ENCODE measurements at places on chromosomes 13 and 19. TPM values are rescaled to one million over a fixed set of nuclear protein-coding genes. Genes with fewer than 3 reads are reported as not detected.

DNA sequence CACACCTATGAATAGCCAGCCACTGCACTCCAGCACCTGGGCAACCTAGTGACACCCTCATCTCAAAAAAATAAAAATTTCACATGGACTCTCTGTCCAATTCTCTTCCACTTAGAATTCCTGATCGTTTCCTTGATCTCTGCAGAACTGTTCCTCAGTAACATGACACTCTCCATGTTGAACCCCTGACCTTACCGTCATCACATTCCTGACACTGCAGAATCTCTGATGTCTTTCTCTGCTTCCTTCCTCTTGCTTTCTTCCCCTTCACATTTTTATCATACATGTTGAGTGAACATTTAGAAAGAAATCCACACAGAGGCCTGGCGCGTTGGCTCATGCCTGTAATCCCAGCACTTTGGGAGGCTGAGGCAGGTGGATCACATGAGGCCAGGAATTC lies 15.0 kb downstream of the ZNF114 start:
- DNase-seq, result no peak

DNA sequence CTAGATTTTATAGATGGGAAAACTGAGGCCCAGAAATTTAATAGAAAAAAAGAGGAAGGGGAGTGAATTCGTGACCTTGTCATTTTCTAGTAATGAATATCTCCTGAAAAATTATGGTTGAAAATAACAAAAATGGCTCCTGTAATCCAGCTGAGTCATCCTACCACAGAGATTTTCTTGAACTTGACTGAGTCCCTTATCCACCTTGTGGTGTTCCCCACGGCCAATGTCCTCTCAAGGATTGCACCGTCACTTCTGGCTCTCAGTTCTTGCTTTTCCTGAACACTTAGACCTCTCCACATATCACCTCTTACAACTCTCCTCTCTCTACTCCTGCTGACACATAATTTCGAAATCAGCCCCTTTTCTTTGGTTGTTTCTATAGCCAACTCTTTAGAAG lies 1.2 kb upstream of the KATNAL1 start:
- no peak for DNase-seq

GRCh38 chr13:99153219-99153618 lies 47.4 kb upstream of the UBAC2 start:
- peak; percentile 56 for DNase-seq

GRCh38 chr13:99374169-99374991 lies 67.2 kb upstream of the GPR183 start:
- no peak for DNase-seq

GRCh38 chr13:46948338-46948737 lies 51.5 kb upstream of the HTR2A start:
- DNase-seq, result no peak

- DNase-seq, result no peak
Measured at GRCh38 chr13:44104197-44104490, 224.4 kb downstream of the LACC1 start.

GRCh38 chr19:48830965-48831364 lies 5.3 kb downstream of the HSD17B14 start:
- DNase-seq, result no peak

- DNase-seq, result no peak
Measured at GRCh38 chr13:50198508-50198907, 183.3 kb downstream of the KCNRG start.

DNA sequence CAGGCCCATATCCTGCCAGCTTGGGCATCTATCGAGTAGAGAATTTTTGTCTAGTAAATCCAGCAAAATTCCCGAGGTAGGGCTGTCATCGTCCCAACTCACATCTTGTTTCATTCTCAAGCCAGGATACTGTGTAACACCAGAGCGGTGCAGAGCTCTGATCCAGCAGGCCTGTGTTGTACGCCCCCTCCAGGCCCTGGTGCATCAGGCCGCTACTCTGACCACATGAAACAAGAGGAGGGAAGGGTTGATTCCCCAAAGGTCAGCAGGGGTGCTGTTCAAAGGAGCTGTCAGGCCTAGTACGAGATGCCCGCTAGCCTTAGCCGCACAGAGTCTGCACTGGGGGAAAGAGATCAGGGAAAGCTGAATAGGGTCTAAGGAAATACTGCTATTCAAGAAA lies 276.0 kb downstream of the SLC7A1 start:
- DNase-seq, result no peak

Gene FFAR2
- total RNA-seq, result not detected

- DNase-seq, result no peak
Measured at GRCh38 chr13:33976965-33977364, 159.0 kb downstream of the RFC3 start.

Gene ZIC2
- not detected for total RNA-seq

GRCh38 chr19:11963566-11964355 lies 1.1 kb upstream of the ZNF763 start:
- DNase-seq, result peak; percentile 84

DNA sequence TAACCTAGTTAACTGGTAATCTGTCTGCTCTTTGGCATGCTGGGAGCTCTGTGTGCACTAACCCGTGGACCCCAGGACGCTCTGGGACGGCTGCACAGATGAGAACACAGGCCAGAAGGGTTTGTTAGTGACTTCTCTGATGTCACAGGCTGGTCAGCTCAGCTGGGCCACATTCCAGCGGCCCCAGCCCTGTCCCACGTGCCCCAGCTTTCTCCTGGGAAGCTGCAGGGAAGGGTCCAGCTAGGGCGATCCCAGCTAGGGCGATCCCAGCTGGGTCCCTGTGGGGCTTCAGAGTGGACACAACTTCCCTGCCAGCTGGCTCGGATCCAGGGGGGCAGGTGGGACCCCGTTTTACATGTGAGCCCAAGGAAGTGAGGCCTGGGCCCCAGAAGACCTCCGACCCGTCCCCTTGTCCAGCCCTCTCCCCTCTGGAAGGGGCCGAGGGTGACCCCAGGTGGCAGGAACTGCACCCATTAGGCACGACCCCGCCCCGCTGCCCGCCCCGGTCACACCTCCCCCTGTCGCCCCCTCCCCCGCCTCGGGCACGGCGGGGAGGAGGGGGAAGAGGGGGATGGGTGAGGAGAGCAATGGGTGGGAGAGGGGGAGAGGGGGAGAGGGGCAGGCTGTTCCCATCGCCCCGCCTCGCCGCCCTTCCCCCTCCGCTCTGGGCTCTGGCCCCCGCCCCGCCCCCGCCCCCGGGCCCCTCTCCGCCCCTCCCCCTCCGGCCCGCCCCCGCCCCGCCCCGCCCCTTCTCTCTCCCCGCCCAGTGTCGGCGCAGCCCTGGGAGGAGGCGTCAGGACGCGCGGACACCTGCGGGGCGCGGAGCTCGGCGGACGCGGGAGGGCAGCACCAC lies 75.2 kb upstream of the MCF2L start:
- DNase-seq, result peak; percentile 92

DNA sequence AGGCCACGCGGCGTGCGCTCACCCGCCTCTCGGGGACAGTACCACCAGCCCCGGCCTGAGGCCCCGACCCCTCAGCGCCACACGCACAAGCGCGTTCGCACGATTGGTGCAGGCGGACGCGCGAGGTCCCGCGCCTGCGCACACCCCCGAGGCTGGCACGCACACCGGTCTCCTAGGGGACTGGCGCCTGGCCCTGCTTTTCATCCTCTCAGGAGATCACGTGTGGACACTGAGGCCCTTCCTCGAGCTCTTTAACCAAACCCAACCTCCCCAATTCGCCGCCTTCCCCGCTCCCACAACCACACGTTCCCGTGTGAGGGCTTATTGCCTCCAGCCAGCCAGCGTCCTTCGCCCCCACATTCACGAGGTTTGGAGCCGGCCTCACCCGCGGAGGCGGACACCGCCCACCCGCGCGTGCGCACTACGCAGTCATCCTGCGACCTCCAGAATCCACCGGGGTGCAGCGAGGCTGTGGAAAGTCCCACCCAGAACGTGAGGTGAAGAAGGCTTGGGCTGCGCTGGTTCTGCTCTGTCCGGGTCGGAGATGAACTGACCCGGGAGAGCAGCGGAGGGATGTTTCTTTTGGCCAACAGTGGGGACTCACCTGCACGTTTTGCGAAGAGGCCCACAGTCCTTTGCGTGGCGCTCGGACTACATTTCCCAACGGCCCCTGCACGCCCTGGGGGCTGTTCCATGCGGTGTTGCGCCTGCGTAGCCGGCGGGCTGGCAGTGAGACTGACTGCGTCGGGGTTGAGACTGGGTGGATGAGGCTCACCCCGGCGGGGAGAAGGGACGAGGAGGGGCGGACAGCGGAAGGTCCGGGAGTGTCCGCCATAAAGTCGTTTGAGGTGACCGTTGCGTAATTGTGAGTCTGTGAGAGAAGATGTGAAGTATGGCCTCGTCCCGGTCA lies 539 bp upstream of the ZNF667 start:
- DNase-seq, result peak; percentile 97

Gene CCNE1
- total RNA-seq, result 4.7 TPM

DNA sequence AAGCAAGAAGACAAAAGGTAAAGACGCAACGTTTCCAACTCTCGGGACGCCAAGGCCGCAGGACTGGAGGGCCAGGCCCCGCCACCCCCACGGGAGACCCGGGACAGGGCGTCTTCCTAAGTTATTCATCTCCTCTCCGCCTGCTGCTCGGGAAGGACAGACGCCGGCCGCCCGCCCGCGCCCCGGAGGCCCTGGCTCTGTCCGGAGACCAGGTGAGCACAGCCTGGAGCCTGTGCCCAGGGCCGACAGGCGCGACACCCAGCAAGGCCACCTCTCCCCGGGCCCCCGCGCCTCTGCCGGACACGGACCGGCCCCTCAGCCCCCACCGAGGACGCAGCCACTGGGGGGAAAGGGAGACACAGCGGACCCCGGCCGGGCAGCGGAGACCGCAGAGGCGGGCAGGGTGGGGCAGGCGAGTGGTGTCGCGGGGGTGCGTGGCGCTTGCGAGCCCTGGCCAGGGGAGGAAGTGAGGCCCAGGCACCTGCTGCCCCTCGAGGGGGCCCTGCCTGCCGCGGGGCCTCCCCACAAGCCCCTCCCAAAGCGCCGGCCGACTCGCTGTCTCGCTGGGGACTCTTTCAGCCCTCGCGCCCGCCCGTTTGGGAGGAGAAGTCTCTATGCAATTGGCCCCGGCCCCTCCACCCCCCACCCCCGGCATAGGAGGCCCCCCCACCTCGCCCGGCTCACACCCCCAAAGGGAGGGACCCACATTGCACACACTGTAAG lies 17.2 kb downstream of the SMIM24 start:
- DNase-seq, result peak; percentile 60
